Body of pancreas (tissue), 4 donors: ENCODE measurements at places on chromosomes 3 and 15.
A peak's percentile ranks its signal among the peaks of the same experiment; 100 is the strongest.

DNA sequence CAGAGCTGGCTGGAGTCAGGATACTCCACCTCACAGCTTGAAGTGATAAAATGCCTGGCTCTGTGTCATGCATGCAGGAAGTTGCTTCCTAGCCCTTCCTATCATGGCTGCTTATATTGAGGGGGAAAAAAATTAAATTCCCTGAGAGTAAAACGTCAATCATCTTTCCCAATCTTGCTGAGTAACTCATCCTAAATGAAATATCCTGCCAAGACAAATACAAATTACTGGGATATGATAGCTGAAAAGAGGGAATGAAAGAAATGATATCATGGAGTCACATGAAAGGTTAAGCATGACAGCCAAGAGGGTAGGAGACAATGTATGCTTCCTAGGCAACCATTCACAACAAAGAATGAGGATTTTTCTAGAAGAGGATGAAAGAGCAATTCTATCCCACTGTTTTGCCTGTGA, 110.6 kb downstream of the ABI3BP start:
- H3K27me3 ChIP-seq: no peaks in the 10 kb centered on the region
- H3K4me1 ChIP-seq: no peaks in the 10 kb centered on the region
- H3K4me3 ChIP-seq: no peak overlapping the region

GRCh38 chr3:69540706-69541581, 155.1 kb upstream of the FRMD4B start:
- peaks cover 6% of the 10 kb centered on the region for H3K27me3 ChIP-seq
- H3K27ac ChIP-seq: no peak overlapping the region
- no peak overlapping the region for H3K4me3 ChIP-seq
- H3K4me1 ChIP-seq: peaks cover 16% of the 10 kb centered on the region
- H3K36me3 ChIP-seq: no peaks in the 10 kb centered on the region

DNA sequence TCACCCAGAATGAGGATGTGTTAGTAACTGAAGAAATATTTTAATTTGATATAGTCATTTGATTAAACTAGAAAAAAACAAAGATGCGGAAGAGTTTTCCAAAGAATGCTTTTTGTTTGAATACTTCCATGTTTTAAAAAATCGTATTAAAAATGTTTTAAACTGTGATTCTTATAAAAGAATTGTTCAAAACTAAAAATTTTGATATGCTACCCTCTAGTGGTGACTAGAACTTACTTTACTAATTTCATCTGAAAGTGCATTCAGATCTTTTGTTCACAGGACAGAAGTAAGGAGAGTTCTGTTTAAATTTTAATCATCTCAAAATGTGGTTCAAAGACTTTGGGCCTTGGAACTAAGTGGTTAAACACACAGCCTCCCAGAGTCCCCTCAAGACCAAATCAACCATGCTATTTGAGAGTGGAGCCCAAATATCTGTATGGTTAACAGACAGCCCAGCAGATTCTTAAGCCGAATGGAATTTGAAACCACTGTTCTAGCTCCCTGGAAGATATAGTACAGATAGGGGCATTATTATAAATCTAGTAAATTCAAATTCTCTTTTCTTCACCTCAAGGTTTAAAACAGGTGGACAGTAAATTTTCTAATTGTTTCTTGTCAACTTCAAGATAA, 45.2 kb upstream of the SYNPR start:
- H3K4me3 ChIP-seq: no peak overlapping the region
- H3K36me3 ChIP-seq: no peaks in the 10 kb centered on the region
- no peak overlapping the region for H3K27ac ChIP-seq

GRCh38 chr15:61299075-61299763, 70.1 kb upstream of the RORA start:
- no peak overlapping the region for H3K27ac ChIP-seq
- H3K36me3 ChIP-seq: no peaks in the 10 kb centered on the region
- no peak overlapping the region for H3K4me3 ChIP-seq
- H3K27me3 ChIP-seq: no peaks in the 10 kb centered on the region

GRCh38 chr3:49434731-49435130, 5.6 kb upstream of the NICN1 start:
- no peak overlapping the region for H3K27ac ChIP-seq
- H3K36me3 ChIP-seq: no peaks in the 10 kb centered on the region
- H3K4me1 ChIP-seq: no peaks in the 10 kb centered on the region

DNA sequence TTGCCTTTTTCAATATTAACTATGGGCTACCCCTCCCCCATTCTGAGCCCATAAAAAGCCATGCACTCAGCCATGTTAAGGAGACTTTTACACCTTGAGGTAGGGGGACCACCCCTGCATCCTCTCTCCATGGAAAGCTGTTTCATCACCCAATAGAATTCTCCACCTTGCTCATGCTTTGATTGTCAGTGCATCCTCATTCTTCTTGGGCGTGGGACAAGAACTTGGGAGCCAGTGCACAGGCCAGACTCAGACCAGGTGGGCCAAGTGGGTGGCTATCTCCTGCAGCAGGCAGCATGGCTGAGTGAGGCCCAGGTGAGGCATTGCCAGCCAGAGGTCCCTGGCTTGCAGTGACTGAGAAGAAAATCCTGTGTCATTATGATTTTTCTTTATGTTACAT, 357.4 kb upstream of the CDIN1 start:
- H3K4me3 ChIP-seq: no peak overlapping the region
- no peaks in the 10 kb centered on the region for H3K4me1 ChIP-seq
- H3K27ac ChIP-seq: no peak overlapping the region
- H3K27me3 ChIP-seq: no peaks in the 10 kb centered on the region
- H3K36me3 ChIP-seq: no peaks in the 10 kb centered on the region
- no peak for DNase-seq

DNA sequence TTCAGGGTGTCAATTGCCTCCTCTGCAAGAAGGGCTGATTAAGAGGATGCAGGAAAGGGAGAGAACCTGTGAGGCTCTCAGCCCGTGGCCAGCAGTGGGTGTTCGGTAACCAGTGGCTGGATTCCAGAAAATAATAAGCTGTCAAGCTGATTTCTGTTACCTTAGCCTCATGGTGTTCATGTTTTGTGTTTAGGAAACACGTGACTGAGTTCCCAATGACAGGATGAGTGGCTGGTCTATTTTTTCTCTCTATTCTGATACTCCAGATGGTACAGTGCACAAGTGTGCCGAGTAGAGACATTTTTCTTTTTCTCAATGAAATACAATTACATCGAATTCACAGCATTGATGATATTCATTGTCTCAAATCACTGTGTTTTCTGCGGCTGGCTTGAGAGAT, 43.6 kb downstream of the EDEM1 start:
- no peaks in the 10 kb centered on the region for H3K4me1 ChIP-seq
- no peak overlapping the region for H3K27ac ChIP-seq
- H3K4me3 ChIP-seq: no peak overlapping the region
- no peaks in the 10 kb centered on the region for H3K27me3 ChIP-seq

DNA sequence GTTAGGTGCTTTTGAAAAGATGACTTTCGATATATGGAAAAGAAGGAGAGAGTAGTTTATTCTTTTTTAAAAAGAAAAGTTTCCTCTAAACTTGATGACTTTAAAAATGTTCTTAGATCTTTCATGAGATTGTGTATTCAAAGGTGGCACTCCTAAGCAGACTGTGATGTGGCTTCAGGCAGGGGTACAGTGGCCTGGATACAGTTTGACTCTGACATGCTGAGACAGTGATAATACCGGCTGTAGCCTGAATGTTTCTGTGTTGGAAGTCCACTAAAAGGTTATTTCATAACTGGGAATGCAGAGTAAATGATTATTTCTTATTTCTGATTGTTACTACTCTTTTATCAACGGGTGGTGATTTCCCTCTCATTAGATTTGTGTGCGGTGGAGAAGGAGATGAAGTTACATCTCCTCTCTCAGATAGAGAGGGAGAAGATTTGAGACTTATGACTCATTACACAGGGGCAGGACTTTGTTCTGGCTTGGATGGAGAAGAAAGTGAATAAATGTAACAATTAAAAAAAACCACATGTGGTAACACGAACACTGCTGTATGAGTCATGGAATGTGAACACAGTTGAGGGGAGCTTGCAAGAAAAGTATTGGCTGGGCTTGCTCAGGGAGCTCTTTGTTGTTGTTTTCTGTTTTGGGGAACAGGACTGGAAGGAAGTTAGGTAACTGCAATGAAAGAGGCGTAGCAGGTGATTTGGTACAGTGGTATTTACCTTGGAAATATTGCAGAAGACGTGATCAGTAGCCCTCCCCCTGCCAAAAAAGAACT, 21.6 kb downstream of the SPTSSB start:
- no peaks in the 10 kb centered on the region for H3K27me3 ChIP-seq
- no peak overlapping the region for H3K4me3 ChIP-seq
- no peaks in the 10 kb centered on the region for H3K36me3 ChIP-seq
- DNase-seq: no peak
- no peak overlapping the region for H3K27ac ChIP-seq

DNA sequence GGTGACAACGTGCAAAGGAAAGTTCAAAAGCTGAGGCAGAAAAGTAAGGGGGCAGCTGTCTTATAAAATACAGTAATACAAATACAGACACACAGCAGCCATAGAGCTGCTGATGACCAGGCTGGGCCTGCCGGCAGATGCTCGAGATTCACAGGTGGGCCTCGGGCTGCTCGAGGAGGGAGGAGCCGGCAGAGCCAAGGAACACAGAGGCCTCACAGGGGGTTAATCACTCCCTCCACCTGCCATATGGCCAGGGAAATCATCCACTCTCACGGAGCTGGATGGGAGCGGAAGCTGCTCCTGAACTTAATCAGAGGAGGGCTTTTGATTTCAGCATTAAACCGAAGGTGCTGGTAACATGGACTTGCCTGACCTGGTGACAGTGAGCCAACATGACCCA, 29.6 kb upstream of the MGLL start:
- H3K4me1 ChIP-seq: no peaks in the 10 kb centered on the region
- H3K27ac ChIP-seq: no peak overlapping the region
- DNase-seq: no peak
- no peaks in the 10 kb centered on the region for H3K36me3 ChIP-seq

DNA sequence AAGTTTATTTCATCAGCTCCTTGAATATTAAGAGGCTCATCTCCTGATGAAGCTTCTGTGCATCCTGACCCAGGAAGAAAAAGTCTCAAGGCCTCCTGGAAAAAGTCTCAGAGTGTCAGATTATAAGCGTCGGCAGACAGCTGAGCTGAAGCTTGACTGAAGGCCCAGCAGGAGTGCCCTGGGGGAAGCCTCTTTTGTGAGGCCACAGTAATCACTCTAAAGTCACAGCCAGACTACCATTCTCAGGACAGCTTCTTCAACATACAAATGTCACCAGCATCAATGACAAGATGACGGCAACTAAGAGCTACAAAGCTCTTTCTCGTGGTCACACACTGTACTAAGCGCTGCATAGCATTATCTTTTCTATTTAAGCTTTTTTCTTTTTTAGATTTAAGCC, 72.7 kb upstream of the LRRN1 start:
- DNase-seq: no peak
- no peaks in the 10 kb centered on the region for H3K36me3 ChIP-seq
- H3K4me3 ChIP-seq: no peak overlapping the region
- H3K4me1 ChIP-seq: no peaks in the 10 kb centered on the region
- no peak overlapping the region for H3K27ac ChIP-seq
- H3K27me3 ChIP-seq: no peaks in the 10 kb centered on the region

- no peak overlapping the region for H3K4me3 ChIP-seq
- no peak for DNase-seq
- no peaks in the 10 kb centered on the region for H3K36me3 ChIP-seq
- no peak overlapping the region for H3K27ac ChIP-seq
- H3K27me3 ChIP-seq: no peaks in the 10 kb centered on the region
These were observed 14.3 kb downstream of the KLHL25 start for GRCh38 chr15:85780225-85780985.

GRCh38 chr3:174931473-174932353, 72.6 kb downstream of the NAALADL2 start:
- DNase-seq: no peak
- no peak overlapping the region for H3K27ac ChIP-seq
- no peak overlapping the region for H3K4me3 ChIP-seq
- no peaks in the 10 kb centered on the region for H3K4me1 ChIP-seq
- H3K36me3 ChIP-seq: no peaks in the 10 kb centered on the region

DNA sequence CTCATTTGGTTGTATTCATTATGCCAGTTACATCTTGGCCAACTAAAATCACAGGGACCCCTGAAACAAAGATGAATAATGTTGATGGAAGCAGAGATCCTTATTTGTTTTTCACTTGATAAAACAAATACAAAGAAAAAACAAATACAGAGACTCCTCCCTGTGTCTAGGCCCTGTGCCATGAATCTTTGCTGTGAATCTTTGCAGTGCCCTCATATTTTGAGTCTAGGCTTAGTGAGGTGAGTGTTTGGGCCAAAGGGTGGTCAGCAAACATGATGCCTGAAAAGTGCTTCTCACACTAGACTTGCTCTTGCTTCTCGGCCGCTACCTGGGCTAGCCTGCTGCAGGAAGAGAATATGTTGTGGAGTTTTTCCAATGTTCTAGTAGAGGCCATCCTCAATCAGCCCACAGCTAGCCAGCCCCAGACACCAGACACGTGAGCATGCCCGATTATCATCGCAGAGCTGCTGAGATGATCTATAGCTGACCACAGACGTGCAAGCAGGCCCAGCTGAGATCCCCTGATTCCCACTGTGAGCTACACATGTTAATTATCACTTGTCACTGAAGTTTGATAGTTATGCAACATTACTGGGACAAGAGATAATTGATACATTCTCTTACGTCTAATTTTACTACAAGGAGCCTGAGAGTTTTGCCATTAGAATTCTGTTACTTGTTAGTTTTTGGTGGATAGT, 191.4 kb downstream of the THRB start:
- H3K27me3 ChIP-seq: no peaks in the 10 kb centered on the region
- H3K4me3 ChIP-seq: no peak overlapping the region
- H3K27ac ChIP-seq: no peak overlapping the region
- H3K4me1 ChIP-seq: peaks cover 18% of the 10 kb centered on the region
- H3K36me3 ChIP-seq: no peaks in the 10 kb centered on the region
- DNase-seq: no peak

GRCh38 chr3:13385373-13385965, 34.7 kb downstream of the NUP210 start:
- no peak overlapping the region for H3K27ac ChIP-seq
- no peak for DNase-seq
- no peaks in the 10 kb centered on the region for H3K27me3 ChIP-seq
- no peaks in the 10 kb centered on the region for H3K4me1 ChIP-seq
- no peaks in the 10 kb centered on the region for H3K36me3 ChIP-seq
- H3K4me3 ChIP-seq: no peak overlapping the region

GRCh38 chr15:100484443-100484842, 44.3 kb downstream of the CERS3 start:
- DNase-seq: no peak
- H3K36me3 ChIP-seq: no peaks in the 10 kb centered on the region
- H3K4me3 ChIP-seq: no peak overlapping the region
- H3K27me3 ChIP-seq: no peaks in the 10 kb centered on the region
- H3K4me1 ChIP-seq: no peaks in the 10 kb centered on the region

DNA sequence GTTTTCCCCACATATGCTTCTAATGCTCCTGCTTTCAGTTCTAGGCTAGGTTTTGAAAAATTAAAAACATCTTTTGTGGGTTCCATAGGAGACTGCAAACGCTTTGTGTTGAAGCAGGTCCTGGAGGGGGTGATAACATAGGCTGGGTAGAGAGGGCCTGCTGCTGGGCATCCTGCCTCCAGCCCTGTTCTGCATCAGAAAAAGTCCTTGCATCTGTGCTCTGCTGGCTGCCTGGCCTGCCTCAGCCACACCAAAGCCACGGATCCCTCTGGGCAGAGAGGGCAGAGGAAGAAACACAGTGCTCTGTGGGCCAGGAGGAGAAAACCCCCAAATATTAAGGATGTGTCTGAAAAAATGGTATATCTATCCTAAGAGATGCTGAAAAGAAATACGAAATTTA, 3.9 kb upstream of the ARPP21 start:
- peaks cover 14% of the 10 kb centered on the region for H3K4me1 ChIP-seq
- no peak overlapping the region for H3K27ac ChIP-seq
- H3K27me3 ChIP-seq: peaks cover 14% of the 10 kb centered on the region
- H3K36me3 ChIP-seq: no peaks in the 10 kb centered on the region

- peaks cover 23% of the 10 kb centered on the region for H3K4me1 ChIP-seq
- DNase-seq: peak; percentile 20
- no peaks in the 10 kb centered on the region for H3K27me3 ChIP-seq
- H3K27ac ChIP-seq: no peak overlapping the region
- H3K4me3 ChIP-seq: peak overlapping the region; percentile 13
- no peaks in the 10 kb centered on the region for H3K36me3 ChIP-seq
These were observed 119.9 kb downstream of the LMLN start for GRCh38 chr3:198079771-198080520.
